ENCODE measurements at places on chromosomes 5 and 9.

DNA sequence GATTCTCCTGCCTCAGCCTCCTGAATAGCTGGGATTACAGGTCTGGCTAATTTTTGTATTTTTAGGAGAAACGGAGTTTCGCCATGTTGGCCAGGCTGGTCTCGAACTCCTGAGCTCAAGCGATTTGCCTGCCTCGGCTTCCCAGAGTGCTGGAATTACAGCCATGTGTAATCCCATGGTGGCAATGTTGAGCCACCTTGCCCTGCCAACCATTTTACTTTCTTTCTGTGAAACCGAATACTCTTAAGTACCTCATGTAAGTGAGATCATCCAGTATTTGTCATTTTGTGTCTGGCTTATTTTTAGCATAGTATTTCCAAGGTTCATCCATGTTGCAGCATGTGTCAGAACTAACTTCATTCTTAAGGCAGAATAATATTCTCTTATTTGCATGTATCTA is 8.2 kb downstream of the PRRC2B start:
- DNase-seq = no peak

- no peak for DNase-seq
These were observed 71.6 kb upstream of the GALNT10 start for GRCh38 chr5:154118893-154119336.

DNA sequence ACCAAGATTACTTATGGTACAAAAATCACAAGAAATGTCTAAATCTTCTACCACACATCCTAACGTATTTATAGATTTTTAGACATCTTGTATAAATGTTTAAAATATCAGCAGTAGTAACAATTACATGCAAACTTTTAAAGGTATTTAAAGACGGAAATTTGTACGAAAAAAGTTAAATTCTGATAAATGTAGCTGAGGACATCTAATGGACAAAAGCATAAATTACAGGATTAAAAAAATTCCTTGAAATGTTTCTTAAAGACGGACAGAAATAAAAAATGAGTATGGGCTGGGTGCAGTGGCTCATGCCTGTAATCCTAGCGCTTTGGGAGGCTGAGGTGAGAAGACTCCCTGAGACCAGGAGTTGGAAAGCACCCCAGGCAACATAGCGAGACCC is 15.8 kb downstream of the ERCC8 start:
- no peak for DNase-seq

DNA sequence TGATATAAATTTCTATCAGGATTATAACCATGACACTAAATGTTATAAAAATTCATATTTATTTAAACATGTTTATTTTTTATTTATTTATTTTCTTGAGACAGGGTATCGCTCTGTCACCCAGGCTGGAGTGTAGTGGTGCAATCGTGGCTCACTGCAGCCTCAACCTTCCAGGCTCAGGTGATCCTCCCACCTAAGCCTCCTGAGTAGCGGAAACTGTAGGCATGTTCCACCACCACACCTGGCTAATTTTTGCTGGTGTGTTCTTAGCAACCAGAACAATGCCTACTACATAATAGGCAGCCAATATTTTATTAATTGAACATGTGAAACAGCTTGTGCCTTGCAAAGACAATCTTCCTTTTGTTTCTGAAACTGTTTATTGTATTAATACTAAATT is 6.5 kb upstream of the PTBP3 start:
- no peak for DNase-seq

DNA sequence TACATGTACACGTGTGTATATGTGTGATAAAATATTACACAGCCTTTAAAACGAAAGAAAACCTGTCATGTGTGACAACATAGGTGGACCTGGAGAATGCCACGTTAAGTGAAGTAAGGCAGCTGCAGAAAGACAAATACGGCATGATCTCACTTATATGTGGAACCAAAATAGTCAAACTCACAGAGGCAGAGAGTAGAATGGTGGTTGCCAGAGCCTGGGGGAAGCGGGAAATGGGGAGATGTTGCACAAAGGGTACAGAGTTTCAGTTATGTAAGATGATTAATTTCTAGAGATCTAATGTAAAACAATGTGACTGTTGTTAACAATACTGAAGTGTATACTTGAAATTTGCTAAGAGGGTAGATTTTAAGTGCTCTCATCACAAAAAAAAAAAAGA is 34.8 kb downstream of the ADAMTS12 start:
- no peak for DNase-seq
